Naive thymus-derived CD8-positive, alpha-beta T cell (primary cell): ENCODE measurements at places on chromosomes 12 and 14. TPM values are rescaled to one million over a fixed set of nuclear protein-coding genes. Genes with fewer than 3 reads are reported as not detected.

DNA sequence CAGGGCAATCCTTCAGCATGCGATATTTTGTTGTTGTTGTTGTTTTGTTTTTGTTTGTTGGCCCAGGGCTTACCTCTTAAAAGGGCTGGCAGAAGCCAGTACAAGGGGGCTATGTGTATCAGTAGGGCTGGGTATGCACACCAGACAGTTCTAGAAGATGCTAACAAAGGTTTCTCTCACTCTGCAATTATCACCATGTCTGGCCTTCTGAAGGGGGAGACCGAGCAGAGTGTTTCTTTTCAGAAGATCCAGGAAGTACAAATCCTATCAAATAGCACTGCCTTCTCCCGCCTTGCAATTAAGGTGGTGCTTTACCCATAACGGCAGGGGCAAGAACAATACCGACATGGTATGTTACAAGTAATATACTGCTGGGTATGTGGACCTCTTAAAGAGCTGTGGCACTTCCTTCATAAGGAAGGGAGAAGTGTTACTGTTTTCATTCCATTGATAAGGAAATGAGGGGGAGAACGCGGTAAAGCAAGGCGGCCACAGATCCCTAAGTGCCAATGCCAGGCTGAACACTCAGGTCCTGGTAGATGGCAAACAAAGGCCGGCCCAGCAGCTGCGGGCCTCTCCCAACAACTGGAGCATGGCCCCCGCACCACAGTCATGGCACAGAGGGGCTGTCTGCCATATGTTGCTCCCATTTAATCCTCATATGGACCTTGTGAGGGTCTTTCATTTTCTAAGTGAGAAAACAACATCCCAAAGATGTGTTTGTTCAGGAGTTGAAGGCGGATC, 19.2 kb upstream of the CACNA2D4 start:
- H3K4me1 ChIP-seq, result peaks cover 4% of the 10 kb centered on the region
- H3K36me3 ChIP-seq, result no peaks in the 10 kb centered on the region
- no peak overlapping the region for H3K27ac ChIP-seq
- H3K27me3 ChIP-seq, result no peaks in the 10 kb centered on the region

SIX6 gene
- total RNA-seq, result not detected

OTX2 gene
- total RNA-seq, result not detected

DNA sequence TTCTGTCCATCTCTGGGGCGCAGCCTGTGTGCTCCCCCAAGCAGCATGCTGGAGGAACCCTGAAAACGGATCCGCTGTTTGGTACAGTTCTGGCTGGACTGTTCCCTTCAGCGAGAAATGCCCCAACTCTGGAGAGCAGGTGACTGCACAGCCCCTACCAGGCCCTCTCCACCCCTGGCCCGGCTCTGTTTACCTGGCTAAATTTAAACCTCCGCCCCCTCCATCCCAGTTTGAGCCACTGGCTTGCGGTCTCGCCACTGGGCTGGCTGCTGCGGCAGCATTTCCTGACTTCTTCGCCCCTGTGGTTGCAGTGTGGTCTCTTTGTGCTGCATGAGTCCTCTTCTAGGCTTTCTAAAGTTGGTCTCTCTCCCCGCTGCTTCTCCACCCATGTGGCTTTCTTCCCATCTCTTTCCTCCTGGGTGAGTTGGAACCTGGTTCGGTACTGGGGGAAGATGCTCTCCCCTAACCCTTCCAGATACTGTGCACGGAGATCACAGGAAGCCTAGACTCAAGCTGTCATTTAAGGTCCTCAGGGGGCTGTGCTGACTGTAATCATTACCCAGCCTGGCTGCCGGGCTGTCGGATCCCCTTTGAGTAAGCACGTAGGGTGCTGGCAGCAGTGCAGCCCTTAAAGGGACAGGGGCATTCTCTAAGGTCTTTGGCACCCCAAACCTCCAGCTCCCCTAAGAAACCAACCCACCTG, 60.6 kb downstream of the FBXL14 start:
- peaks cover 59% of the 10 kb centered on the region for H3K27me3 ChIP-seq
- H3K27ac ChIP-seq, result no peak overlapping the region
- peaks cover 26% of the 10 kb centered on the region for H3K4me1 ChIP-seq
- no peak for DNase-seq

DNA sequence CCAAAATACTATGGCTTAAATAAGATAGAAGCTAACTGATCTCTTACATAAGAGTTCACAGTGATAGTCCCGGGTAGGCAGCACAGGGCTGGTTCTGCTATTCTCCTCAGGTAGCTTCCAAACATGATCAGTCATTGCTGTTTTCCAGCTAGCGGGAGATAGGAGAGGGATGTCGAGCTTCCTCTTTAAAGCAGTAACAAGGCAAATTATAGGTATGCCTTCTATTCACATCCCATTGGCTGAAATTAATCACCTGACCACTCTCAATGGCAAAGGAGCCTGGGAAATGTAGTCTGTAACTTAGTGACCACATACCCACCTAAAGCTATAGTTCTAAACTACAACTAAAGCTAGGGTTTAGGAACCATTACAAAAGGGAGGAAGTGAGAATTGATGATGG, 34.5 kb upstream of the VRK1 start:
- H3K4me1 ChIP-seq, result peaks cover 6% of the 10 kb centered on the region
- H3K4me3 ChIP-seq, result peak overlapping the region; percentile 49
- DNase-seq, result no peak
- H3K36me3 ChIP-seq, result no peaks in the 10 kb centered on the region

- H3K4me3 ChIP-seq, result no peak overlapping the region
- no peak overlapping the region for H3K27ac ChIP-seq
- H3K27me3 ChIP-seq, result no peaks in the 10 kb centered on the region
- peaks cover 2% of the 10 kb centered on the region for H3K4me1 ChIP-seq
Measured at GRCh38 chr12:45348311-45348710, 132.4 kb downstream of the ANO6 start.

DNA sequence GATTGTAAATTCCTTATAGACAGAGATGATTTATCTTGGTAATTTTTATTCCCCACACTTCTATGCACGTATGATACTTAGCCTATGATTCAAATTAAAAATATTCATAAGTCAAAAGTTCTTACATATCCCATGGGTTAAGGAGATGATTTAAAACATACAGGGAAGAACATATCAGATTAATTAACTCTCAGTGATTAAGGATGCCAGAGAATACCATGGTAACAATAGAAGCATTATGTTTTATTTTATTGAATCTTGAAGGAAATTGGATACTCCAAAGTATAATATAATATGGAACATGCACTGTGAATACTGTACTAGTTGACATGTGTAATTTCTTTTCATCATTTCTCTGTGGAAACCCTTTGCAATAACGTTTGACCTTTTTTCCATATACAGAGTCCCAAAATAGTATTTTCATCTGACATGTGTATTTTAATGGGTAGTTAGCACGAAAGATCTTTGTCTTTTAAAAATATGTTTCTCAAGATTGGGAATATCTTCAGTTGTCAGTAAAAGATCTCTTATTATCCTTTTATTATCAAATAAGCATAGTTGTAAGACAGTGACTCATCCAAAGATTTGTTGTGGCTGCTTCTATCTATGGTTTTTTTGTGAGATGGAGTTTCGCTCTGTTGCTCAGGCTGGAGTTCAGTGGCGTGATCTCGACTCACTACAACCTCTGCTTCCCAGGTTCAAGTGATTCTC, 166.7 kb downstream of the RAD51B start:
- no peaks in the 10 kb centered on the region for H3K27me3 ChIP-seq
- no peak for DNase-seq
- H3K36me3 ChIP-seq, result peaks cover 2% of the 10 kb centered on the region

- H3K4me3 ChIP-seq, result no peak overlapping the region
- H3K4me1 ChIP-seq, result no peaks in the 10 kb centered on the region
- no peaks in the 10 kb centered on the region for H3K36me3 ChIP-seq
- H3K27ac ChIP-seq, result no peak overlapping the region
- H3K27me3 ChIP-seq, result no peaks in the 10 kb centered on the region
Measured at GRCh38 chr14:44379292-44379977, 127.6 kb downstream of the FSCB start.

SLC6A13 gene
- total RNA-seq, result 1.1 TPM

PTPRQ gene
- not detected for total RNA-seq

GRCh38 chr12:31801872-31802271, 73.1 kb upstream of the AMN1 start:
- H3K27ac ChIP-seq, result peak overlapping the region; percentile 81
- H3K4me1 ChIP-seq, result peaks cover 55% of the 10 kb centered on the region
- H3K4me3 ChIP-seq, result peak overlapping the region; percentile 4
- H3K36me3 ChIP-seq, result peaks cover 17% of the 10 kb centered on the region
- no peaks in the 10 kb centered on the region for H3K27me3 ChIP-seq
